NCI-H2081 (cell line): ENCODE measurements at places on chromosomes 3 and 15.

DNA sequence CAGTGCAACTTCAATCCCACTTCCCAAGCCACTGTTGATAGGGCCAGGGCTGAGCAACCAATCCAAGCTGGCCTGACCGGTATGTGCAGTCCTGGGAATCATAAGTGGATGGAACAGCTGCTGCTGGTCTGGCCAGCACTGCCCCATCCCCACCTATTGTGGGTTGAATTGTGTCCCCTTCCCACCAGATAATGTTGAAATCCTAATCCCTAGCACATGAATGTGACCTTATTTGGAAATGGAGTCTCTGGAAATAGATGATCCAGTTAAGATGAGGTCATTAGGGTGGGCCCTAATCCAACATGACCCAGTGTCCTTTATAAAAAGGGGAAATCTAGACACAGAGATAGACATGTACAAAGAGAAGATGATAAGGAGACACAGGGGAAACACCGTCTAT is 13.7 kb upstream of the PDIA5 start:
- no peak for DNase-seq

- no peak for DNase-seq
These were observed 28.3 kb downstream of the PDCD6IP start for GRCh38 chr3:33826688-33827087.

DNA sequence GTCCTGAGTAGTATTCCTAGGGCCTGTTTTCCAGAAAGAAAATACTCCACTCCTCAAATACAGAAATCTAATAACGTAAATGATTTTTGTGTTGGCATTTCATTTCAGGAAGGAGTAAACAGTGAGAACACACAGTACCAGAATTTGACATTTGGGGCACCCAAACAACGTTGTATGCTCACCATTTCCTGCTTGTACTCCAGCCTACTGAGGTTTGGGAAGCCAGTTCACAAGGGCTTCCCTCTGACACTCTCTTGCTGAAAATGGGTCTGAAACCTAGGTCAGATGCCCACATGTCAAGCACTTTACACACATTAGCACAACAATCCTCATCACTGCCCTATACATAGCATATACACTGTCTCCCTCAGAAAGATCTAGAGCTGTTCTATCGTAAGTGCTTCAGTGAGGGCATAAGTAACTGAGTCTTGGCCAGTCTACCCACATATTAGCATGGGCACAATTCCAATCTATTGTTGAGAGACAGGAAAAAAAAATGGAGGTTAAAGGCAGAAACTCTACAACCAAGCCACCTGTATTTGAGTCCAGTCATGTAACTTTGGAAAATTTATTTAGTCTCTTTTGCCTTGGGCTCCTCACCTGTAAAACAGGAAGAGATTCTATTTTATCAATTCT is 43.5 kb upstream of the RSL24D1 start:
- no peak for DNase-seq

DNA sequence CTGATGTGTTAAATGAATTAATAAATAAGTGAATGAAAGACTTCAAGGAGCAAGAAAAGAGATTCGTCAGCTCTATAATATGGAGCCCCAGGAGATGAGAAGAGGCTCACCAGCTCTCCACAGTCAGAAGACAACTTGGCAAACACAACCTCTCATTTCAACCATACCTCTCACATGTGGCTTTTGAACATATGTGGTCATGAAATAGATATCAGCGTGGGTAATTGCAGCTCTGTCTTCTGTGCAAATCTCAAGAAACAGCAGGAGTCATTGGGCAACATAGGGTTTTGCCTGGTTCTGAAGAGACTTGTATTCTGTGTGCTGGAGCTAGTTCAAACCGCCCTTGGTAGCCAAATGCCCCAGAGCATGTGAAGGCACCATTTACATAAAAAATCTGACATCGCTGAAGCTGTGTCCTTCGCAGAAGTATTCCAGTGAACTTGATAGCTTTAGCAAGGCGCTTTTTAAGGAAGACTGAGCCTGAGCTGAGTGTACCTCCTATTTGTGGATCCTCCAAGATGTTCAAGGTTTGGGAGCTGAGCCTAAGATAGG is 8.4 kb downstream of the CX3CR1 start:
- DNase-seq: no peak

DNA sequence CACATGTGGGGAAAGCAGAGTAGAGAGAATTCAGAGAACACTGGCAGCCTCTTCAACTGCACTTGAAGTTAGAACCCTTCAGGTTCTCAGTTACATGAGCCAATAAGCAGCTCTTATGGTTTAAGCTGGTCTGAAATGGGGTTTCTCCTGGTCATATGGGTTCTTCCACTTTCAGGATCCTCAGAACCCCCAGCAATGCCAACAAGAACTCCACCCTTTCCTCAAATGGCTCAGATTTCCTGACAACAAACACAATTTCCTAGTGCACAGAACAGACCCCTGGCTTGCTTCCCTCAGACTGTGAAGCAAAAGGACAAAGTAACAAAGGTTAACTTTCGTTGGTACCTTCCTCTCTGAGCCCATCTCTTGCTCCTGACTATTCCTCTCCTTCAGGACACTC is 23.9 kb upstream of the FRMD4B start:
- DNase-seq: no peak

GRCh38 chr15:72116731-72117485 is 1.0 kb downstream of the MYO9A start:
- no peak for DNase-seq

- DNase-seq: no peak
These were observed 256.1 kb upstream of the PLSCR5 start for GRCh38 chr3:146861262-146861661.

DNA sequence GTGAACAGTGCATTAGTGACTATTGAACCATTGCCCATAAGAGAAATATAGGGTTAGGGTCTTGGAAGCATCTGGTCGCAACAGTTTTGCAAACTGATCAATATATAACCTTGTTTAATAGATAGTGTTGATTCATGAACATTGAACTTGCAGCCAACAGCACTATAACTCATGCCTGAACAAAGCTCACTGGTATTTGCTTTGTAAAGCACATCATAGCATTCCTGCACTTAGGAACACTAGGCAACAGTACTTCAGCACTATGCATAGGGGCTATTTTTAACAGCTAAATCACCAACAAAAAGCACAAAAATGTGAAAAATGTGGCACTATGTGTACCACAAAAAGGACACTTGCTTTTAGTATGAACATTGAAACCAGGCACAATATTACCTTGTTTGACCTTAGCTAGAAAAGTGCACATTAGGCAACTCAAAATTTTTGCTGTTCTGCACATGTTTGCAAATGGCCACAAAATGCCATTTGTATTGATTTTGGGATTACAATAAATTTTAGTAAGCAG is 68.0 kb downstream of the OXNAD1 start:
- no peak for DNase-seq

- no peak for DNase-seq
These were observed 207.3 kb downstream of the PLCL2 start for GRCh38 chr3:17091910-17092582.

DNA sequence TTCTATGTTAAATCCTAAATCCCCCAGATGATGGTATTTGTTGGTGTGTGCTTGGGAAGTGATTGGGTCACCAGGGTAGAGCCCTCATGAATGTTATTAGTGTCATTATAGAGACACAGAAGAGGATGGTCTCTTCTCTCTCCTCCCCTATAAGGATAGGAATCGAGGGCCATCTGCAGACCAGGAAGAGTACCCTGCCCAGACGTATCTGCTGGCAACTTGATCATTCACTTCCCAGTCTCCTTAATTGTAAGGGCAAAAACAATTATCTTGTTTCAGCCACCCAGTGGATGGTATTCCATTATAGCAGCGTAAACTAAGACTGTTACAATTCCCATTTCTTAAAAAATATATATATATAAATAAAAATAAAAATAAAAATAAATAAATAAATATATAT is 892.2 kb downstream of the SI start:
- DNase-seq: no peak

DNA sequence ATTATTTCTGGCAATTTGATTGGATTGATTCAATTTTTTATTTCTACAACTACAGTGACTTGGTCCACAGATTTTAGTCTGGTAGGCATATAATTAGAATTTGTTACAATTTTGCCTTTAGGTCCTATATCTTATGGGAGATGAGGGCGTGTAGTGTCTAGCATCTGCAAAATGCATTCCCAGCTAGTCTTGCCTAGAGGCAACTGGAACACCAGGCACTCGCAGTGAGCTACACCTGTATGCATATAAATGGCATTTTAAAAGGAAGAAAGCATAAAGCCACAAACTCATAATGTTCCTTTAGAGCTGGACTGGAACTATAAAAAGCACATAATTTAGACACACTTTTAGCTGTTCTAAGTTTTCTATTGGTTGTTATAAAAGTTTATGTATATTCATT is 17.9 kb upstream of the SPPL2A start:
- peak; percentile 32 for DNase-seq

DNA sequence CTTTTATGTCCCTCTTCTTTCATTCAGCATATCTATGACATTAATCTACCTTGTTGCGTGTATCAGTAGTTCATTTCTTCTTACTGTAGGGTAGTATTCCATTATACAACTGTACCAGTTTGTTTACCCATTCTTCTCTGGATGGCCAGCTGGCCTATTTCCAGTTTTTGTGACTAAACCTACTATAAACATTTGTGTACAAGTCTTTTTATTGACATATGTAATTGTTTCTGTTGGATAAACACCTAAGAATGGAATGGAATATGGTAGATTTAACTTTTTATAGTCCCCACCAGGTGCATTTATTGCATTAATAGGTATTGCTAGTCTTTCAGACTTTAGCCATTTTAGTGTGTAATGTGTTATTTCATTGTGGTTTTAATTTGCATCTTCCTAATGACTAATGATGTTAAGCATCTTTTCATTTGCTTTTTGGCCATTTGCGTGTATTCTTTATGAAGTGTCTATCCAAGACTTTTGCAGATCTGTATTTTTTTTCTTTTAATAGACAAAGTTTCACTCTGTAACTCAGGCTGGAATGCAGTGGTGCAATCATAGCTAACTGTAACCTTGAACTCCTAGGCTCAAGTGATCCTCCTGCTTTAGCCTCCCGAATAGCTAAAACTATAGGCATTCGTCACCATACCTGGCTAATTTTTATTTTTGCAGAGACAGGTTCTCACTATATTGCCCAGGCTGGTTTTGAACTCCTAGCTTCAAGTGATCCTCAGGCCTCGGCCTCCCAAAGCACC is 41.9 kb upstream of the XRN1 start:
- no peak for DNase-seq

DNA sequence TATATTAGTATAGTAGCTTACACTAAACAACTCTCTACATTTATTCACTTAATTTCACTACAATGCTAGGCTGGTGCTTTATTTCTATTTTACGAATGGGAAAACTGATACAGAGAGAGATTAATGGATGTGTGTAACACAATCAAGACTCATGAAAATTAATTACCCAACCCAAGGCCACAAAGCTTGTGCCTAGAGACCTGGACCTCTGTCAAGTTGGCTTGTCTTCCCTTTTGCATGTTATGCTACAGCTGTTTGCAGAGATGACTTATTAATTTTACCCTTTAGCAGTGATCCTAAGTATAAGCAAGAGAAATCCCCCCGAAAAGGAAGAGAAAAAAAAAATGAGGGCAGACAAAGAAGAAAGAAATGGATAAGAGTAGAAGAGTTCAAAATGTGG is 162.5 kb downstream of the C3orf38 start:
- DNase-seq: no peak

- DNase-seq: peak; percentile 66
These were observed 2.5 kb downstream of the XIRP1 start for GRCh38 chr3:39189959-39190269.

GRCh38 chr15:33242165-33242564 is 47.7 kb upstream of the FMN1 start:
- no peak for DNase-seq

DNA sequence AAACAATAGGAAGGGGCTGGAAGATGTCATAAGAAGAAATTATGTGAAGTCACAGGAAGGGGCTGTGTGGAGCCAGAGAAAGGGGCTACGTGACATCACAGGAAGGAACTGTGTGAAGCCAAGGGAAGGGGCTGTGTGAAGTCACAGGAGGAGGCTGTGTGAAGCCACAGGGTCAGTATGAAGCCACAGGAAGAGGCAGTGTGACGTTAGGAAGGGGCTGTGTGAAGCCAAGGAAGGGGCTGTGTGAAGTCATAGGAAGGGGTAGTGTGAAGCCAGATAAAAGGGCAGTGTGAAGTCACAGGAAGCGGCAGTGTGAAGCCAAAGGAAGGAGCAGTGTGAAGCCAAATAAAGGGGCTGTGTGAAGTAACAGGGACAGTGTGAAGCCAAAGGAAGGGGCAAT is 32.5 kb downstream of the GASK1A start:
- DNase-seq: no peak

GRCh38 chr3:25843332-25843731 is 53.4 kb downstream of the OXSM start:
- no peak for DNase-seq

GRCh38 chr3:70057426-70057825 is 57.9 kb downstream of the SAMMSON start:
- DNase-seq: no peak

DNA sequence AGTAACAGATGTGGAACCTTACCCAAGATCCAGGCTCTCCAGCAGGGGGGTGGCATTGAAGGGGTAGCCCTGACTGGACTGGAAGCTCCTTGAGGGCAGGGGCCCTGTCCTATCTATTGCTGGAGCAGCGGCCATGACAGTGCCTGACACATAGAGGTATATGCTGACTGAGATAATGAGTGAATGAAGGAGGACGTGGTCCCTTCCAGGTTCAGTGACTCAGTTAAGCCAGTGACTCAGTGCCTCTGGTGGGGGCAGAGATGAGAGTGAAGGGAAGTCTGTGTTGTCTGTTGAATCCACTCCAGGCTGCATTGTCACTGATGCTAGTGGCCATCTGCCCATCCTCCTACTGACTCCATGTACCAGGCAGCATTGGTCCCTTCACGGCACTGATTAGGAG is 13.0 kb upstream of the CTXND1 start:
- no peak for DNase-seq

DNA sequence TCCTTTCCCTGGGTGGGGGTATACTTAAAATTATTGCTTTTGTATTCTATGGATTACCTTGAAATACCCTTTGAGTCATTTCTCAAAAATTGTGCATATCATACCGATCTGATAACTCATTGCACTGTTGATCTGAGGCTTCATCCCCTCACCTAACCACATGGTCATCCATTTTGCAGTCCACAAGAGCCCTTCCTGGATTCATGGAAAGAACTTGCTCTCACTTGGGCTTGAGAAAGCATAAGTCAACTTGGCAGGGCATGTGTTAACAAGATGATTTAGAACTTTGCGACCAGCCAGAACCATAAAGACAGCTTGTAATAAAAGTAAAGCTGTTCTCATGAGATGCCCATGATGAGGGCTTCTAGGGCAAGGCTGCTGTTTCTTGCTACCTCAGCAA is 22.2 kb downstream of the MME start:
- no peak for DNase-seq

GRCh38 chr3:37279856-37280255 is 105.5 kb upstream of the LRRFIP2 start:
- no peak for DNase-seq

GRCh38 chr3:165897137-165897536 is 59.9 kb upstream of the BCHE start:
- no peak for DNase-seq
